ENCODE measurements at places on chromosomes 1 and 21.

GRCh38 chr1:93960641-93961147, 51.5 kb upstream of the GCLM start:
- no peak for DNase-seq

DNA sequence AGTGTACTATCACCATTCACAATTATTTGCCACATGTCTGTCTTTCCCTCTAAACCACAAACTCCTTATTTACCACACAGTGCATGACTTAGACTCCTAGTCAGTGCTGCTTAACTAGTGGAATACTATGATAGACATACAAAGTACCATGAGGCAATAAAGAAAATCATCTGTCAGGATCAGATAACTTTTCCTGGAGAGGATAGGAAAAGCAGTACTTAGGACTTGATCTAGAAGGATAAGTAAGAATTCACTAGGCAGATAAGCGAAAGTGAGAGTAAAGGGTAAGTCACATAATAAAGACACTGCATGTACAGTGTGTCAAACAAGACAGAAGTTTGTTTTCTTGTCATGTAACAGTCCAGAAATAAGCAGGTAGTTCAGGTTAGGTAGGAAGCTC, 21.2 kb upstream of the TSPAN1 start:
- no peak for DNase-seq

GRCh38 chr1:89657886-89658285, 25.0 kb downstream of the LRRC8C start:
- no peak for DNase-seq

DNA sequence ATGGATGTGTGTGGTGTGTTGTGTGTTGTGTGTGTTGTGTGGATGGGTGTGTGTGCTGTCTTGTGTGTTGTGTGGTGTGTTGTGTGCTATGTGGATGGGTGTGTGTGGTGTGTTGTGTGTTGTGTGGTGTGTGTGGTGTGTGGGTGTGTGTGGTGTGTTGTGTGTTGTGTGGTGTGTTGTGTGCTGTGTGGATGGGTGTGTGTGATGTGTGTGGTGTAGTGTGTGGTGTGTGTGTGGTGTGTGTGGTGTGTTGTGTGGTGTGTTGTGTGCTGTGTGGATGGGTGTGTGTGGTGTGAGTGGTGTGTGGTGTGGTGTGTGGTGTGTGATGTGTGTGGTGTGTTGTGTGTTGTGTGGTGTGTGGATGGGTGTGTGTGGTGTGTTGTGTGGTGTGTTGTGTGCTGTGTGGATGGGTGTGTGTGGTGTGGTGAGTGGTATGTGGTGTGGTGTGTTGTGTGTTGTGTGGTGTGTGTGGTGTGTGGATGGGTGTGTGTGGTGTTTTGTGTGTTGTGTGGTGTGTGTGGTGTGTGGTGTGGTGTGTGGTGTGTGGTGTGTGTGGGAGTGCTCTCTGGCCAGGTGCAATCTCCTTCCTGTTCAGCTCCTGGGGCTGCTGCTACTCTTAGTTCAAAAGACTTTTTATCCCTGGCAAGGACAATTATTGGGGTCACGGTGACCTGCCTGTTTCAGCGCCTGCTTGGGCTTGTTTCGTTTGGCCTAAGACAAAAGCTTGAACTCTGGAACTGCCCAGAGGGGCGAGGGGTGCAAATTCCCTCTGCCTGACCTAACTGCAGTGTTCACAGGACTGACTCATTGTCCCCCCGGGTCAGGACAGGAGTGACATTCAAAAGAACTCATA, 101.1 kb downstream of the UBIAD1 start:
- no peak for DNase-seq

GRCh38 chr1:154557939-154558719, at the start of gene UBE2Q1:
Gene UBE2Q1, minus strand, starts transcription at chr1:154558662. Its CDS starts 109 bp downstream, at chr1:154558553.
- DNase-seq: peak; percentile 16

GRCh38 chr1:166911624-166912023, 35.6 kb upstream of the TADA1 start:
- no peak for DNase-seq

GRCh38 chr21:43987509-43987908, 24.6 kb upstream of the TRAPPC10 start:
- no peak for DNase-seq

GRCh38 chr1:23470282-23471070, 13.5 kb downstream of the ASAP3 start:
- DNase-seq: no peak

All from T follicular helper cell (primary cell).